Activated naive CD4-positive, alpha-beta T cell treated with anti-CD3 and anti-CD28 coated beads, Interleukin-2, amount 50 U/mL, for 16 hours (primary cell): ENCODE measurements at places on chromosomes 16 and 17.

DNA sequence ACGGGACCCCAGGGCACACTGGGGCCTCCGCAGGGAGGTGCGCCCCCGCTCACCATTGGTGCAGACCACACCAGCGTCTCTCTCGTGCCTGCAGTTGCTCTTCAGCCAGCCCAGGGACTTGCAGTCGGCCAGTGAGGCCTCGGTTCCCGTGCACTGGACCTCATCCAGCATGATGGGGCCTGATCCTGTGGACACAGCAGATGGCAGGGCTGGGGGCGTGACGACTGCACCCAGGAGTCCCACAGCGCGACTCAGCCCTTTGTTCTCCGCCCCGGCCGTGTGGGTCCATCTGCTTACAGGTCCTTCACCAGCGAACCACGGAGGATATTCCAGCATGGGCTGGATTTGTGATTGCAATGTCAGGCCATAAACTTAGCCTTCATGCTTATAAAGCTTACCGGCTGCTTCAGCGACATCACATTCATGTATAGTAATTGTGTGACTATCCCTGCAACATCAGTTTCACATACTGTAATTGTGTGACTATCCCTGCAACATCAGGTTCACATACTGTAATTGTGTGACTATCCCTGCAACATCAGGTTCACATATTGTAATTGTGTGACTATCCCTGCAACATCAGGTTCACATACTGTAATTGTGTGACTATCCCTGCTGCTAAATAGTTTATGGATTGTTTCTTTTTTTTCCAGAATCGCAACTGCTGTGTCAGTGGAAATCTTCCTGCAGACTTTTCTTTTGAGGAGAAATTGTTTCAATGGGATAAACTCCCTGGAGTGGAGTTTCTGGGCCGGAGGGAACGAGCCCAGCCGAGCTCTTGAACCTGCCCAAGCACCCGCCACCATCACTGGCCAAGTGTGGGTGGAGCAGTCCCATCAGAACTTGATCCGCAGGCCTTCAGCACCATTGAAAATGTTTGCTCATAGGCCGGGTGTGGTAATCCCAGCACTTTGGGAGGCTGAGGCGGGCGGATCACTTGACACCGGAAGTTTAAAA is 4.8 kb downstream of the LGALS3BP start:
- DNase-seq = no peak

DNA sequence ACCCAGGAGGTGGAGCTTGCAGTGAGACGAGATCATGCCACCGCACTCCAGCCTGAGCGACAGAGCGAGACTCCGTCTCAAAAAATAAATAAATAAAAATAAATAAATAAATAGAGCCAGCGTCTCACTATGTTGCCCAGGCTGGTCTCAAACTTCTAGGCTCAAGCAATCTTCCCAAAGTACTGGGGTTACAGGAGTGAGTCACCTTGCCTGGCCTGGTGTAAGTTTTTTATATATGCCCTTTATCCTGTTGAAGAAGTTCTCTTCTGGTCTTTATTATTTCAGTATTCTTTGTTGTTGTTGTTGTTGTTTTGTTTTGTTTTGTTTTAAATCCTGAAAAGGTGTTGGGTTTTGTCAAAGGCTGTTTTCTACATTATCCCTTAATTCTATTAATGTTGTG is 30.1 kb upstream of the ABCC1 start:
- DNase-seq = no peak

GRCh38 chr17:55237268-55237667 is 27.5 kb upstream of the HLF start:
- DNase-seq = no peak

- DNase-seq = no peak
Observed at GRCh38 chr16:88922114-88922825, 54.7 kb downstream of the CBFA2T3 start.

DNA sequence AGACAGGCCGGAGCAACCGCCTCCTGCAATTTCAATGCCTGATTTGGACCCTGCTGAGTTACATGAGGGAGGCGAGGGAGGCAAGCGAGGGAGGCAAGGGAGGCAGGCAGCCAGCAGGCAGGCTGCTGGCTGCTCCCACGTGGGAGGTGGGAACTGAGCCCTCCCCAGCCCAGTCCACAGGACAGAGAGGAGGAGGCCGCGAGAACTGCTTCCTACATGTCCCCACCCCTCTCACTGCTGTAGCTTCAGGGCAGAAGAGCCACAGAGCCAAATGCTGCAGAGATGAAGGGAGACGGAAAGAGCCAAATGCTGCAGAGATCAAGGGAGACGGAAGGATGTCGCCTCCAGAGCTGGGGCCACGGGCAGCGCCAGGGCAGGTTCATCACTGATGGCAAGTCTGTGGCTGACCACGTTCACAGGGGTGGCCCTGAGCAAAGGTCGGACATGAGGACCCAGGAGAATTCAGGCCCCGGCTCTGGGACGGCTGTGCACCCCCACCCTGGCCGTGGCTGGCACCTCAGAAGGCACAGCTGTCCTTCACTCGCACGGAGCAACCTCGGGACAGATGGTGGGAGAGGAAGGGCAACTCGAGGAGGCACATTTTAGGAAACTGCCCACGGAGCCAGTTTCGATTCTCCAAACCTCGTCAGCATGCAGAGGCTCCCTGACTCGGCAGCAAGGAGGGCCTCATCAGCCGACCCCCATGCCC is 21.5 kb downstream of the RPH3AL start:
- DNase-seq = no peak

DNA sequence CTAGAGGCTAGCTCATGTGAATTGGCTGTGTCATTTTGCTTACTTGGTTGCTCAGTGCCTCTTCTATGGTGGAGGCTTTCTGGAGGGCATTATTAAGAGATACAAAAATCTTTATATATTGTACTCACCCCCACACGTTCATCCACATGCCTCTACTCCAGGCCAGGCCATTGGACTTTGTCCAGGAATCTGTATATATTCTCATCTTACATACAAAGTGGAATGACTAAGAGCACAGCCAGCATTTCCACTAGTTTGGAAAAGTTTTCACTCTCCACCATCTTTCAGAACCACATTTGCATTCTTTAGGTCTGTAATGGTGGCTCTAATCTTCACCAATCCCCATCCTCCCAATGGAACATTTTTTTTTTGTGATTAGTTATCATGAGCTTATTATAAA is 4.8 kb upstream of the GLG1 start:
- DNase-seq = no peak

DNA sequence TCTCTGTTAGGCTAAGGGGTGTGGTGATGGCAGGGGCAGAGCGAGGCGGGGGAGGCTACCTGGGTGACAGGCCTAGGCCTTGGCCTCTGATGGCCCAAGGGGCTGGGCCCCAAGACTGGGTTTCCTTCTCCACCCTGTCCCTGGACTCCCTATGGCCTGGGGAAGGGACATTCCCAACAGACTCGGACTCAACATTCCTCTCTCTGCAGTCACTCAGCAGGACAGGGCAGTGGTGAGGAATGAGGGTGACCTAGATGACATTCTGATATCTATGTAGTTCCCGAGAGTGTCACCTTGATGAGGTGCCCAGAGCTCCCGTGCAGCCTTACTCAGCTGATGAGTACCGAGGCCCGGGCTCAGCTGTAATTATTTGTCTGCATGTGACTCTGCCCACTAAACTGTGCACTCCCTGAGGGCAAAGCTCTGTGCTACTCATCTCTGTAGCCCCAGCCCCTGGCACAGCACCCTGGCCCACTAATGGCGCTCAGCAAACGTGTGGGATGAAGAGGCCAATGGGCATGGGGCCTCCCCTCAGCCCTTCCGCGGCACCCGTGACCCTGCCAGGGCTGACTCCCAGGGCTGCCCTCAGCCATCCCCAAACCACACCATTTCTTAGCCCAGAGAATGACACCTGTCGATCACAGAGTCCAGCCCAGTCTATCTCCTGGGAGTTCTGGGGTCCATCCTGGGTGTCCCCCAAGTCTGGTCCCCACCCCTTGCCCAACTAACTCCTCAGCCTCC is 2.2 kb downstream of the PLCD3 start:
- no peak for DNase-seq

- no peak for DNase-seq
Observed at GRCh38 chr16:70494202-70494770, 29.1 kb downstream of the COG4 start.

DNA sequence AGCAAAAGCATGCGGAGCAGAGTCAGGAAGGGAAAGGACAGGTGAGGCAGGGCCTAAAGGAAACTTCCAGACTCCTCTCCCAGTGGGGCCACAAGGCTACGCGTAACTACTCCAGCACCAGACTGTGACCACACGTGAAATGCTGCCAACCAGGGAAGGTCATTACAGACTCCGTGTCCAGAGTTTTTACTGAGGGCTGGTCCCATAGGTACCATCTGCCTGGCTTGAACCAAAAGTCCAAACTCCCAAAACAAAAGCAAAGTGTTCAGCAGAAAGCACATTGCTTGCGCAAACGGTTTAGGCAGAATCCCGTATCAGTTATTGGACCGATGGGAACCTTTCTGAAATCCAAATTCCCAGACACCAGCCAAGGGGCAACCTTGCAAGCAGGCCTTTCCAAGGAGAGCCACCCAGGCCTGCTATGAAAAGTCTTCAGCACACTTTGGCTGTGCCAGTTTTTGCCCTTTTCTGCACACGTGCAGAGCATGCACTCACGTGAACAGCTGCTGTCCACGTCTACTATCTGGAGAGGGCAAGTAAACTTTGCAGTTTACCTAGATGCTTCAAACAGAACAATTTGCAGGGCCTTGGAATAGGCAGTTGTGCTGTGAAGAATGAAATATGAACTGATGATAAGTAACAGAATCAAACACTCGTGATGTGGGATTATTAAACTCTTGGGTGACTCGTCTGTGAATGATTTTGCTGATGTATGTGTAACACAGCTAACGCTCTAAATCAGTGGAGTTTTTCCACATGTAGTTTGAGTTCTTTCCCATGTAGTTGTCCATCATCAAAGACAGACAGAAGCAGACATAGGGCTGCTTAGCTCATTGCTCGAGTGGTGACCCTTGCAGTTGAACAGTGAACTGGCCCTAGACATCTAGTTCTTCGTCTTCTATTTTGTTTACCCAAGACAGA is 58.1 kb upstream of the CRISPLD2 start:
- no peak for DNase-seq

GRCh38 chr17:65228734-65229620 is 91.8 kb downstream of the RGS9 start:
- peak; percentile 45 for DNase-seq

DNA sequence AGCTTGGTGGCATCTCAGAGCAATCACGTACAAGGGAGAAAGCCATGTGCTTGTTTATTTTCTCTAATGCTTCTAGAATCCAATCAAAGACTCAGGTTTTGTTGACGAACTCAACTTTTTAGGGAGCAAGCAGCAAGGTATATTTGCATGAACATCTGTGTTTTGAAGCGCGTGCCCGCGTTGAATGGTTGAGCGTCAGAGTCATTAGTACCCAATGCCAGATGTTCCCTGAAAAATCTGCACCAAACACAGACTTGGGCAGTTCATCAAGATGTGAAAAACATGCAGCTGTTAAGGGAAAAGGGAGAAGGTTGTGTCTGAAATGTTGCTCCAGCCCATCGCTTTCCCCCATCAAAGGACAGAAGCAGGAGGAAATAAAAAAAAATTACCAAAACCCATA is 170.4 kb downstream of the SNX29 start:
- no peak for DNase-seq

DNA sequence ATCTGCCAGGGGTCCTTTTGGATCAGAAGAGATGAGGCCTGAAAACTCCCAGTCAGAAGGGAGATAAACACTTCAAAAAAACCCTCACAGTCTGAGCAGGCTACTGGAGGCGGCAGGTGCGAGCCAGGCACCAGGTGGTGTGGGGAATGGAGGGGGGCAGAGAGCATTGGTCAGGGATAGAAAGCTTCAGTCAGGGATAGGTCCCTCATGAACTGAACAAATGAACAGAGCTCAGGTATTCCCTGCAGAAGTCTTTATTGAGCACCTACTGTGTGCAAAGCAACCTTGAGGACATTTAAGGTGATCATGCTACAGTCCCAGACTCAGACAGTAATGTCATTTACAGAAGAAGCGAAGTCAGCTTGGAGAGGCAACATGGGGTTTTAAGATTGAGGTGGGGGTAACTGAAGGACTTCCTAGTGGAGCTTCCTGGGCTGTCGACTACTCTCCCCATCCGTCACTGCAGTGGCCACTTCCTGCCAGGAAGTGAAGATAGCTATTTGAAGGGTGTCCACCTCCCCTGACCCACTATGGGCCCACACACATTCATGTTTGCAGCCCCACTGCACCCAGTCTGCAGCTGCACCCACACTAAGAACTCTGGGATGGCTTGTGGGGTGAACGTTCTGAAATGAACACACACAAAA is 3.2 kb downstream of the KIFC3 start:
- no peak for DNase-seq
